ENCODE measurements at places on chromosomes 6 and 20. TPM values are rescaled to one million over a fixed set of nuclear protein-coding genes. Genes with fewer than 3 reads are reported as not detected.

Gene CAGE1
- not detected for polyA plus RNA-seq

Gene KAT14
- polyA plus RNA-seq, result 19.3 TPM

Gene CCM2L
- 1.5 TPM for polyA plus RNA-seq

Gene DNPH1
- polyA plus RNA-seq, result 65.5 TPM

Gene CYP39A1
- polyA plus RNA-seq, result 2.0 TPM

Gene DLL1
- polyA plus RNA-seq, result 24.6 TPM

Gene ACOT8
- 68.7 TPM for polyA plus RNA-seq

Gene OR2B6
- not detected for polyA plus RNA-seq

Gene MICB
- not detected for polyA plus RNA-seq

Gene TAAR5
- not detected for polyA plus RNA-seq

Gene ADGB
- not detected for polyA plus RNA-seq

Gene PROKR2
- polyA plus RNA-seq, result not detected

Gene CFAP206
- polyA plus RNA-seq, result 5.7 TPM

Gene ZBTB46
- polyA plus RNA-seq, result 15.0 TPM

Gene EYA2
- polyA plus RNA-seq, result not detected

Gene FAXC
- 130 TPM for polyA plus RNA-seq

Gene LINC00237
- not detected for polyA plus RNA-seq

Gene FAM135A
- 24.0 TPM for polyA plus RNA-seq

Gene ZNF311
- 4.7 TPM for polyA plus RNA-seq

Gene XKR7
- 9.6 TPM for polyA plus RNA-seq

Gene SAMD5
- 14.5 TPM for polyA plus RNA-seq

Gene BMP2
- 1.1 TPM for polyA plus RNA-seq

Gene ADGRF4
- not detected for polyA plus RNA-seq

Gene VNN1
- not detected for polyA plus RNA-seq

Gene RPS10
- 3,413 TPM for polyA plus RNA-seq

Gene SLPI
- not detected for polyA plus RNA-seq

Gene CENPB
- 46.6 TPM for polyA plus RNA-seq

Gene RREB1
- polyA plus RNA-seq, result not detected

Gene RIMS4
- 40.6 TPM for polyA plus RNA-seq

Gene ABT1
- polyA plus RNA-seq, result 22.4 TPM

Gene ULBP2
- 1.5 TPM for polyA plus RNA-seq

Gene FAM217A
- polyA plus RNA-seq, result not detected

Gene DCDC2
- polyA plus RNA-seq, result 0.57 TPM

Gene PERP
- polyA plus RNA-seq, result 0.79 TPM

Gene SNX21
- polyA plus RNA-seq, result 14.8 TPM

Gene COL21A1
- polyA plus RNA-seq, result not detected

Gene ADAM33
- polyA plus RNA-seq, result not detected

Gene KIF16B
- polyA plus RNA-seq, result 3.8 TPM

Gene TMEM217
- not detected for polyA plus RNA-seq

Gene APCDD1L
- not detected for polyA plus RNA-seq

Gene PDRG1
- 57.5 TPM for polyA plus RNA-seq
